Omental fat pad (tissue), 4 donors: ENCODE measurements at places on chromosomes 4 and X.

GRCh38 chrX:3216581-3217180 lies 129.8 kb downstream of the MXRA5 start:
- no peak for DNase-seq

DNA sequence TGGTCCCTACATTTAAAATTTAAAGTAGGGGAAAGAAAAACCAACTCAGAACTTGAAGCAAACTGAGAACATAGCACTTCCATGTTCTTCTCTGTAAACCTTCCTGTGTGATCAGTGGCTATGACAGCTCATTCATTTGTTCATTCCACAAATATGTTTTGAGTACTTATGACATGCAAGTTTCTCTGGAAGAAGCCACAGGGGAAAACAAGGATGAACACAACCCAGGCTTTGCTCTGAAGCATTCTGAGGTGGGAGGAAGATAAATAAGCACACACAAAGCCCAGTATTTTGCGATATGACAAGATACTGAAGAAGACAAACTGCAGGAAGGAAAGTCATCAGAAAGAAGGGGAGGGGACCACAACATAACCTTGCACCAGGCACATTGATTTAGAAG lies 96.4 kb downstream of the CHIC2 start:
- no peak for DNase-seq

DNA sequence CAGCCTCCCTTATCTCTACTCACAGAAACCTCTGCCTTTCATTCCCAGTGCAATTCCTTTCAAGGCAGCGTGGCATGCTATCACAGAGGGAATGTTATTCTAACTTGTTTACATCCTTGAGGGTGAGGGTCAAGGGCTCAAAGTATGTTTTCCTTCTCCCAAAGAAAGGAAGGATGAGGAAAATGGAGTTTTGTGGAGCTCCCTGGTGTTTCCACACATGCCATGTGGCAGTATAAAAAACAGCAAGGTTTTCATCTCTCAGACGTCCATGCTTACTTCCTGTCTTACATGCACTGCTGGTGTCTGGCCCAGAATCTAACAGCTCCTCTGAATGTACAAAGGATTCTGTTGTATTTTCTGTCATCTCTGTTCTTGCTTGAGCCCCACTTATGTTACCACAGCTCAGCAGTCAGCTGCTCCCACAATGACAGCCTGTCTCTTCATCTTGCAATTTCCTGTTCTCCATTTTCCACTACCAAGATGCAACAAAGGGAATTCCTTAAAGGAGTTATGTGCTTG lies 128.0 kb downstream of the SNCA start:
- DNase-seq: no peak

DNA sequence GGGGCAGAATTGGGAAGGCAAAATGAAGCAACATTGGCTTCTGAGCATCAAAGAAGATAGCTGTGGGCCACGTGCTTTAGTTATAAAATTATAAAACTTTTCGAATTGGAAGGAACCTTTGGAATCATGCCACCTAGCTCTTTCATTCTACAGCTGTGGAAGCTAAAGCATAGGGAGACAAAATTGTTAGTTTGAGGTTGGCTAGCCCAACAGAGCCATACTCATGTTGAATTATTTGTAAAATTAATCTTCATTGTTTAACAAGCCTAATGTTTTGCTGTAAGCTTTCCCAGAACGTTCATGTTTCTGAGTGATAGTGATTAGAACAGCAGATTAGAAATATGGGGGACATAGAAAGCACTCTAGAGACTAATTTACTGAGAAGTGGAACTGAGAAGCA lies 35.9 kb downstream of the HHIP start:
- DNase-seq: no peak

GRCh38 chr4:122475233-122475632 lies 18.7 kb upstream of the IL2 start:
- DNase-seq: no peak
